Brain microvascular endothelial cell (primary cell): ENCODE measurements at places on chromosomes 5 and 9.

DNA sequence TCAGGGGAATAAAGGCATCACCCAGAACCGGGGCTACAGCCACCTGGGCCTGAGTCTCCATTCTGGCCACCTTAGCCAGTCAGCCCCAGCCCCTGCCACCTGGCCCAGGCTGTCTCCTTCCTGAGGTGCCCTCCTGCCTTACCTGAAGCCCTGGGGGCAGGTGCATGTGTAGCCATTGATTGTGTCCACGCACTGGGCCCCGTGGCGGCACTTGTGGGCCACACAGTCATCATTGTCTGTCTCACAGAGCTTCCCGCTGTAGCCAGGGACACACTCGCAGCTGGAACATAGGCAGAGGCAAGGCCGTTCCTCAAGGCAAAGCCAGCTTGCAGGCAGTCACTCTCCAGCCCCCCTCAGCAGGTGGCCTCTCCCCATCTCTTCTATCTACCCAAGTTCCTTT is 107.7 kb upstream of the PANK3 start:
- no peak for DNase-seq

DNA sequence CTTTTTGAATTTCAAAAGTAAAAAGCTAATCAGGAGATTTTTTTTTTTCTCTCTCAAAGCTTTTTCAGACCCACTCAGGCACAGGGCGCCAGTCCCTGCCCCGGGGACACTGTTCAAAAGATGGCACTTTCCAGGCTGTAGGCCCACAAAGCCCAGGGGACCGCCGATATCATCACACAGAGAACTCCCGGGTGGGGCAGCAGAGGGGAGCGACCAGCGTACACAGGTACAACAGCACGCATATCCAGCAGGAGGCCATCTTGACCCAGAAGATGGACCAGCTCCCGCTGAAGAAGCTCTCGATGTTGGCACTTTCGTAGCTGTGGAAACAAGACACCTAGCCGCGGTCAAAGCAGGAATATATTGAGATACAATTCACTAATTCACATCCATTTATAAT is 108.3 kb downstream of the THBS4 start:
- no peak for DNase-seq

DNA sequence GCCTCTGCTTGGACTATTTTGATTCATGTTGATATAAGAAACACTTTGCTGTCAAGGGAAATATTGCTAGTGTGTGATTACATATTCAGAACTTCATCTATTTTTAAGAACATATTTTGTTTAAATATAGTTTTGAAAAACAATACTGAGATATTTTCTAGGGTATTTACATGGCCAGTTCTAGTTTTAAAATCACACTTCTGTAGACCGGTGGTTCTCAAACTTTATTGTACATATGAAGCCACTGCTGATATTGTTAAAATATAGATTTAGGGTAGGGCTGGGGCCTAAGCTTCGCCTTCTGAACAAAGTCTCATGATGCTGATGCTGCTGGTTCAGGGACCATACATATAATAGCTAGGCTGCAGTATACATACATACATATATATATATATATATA is 1000.0 kb downstream of the PTPRD start:
- no peak for DNase-seq

DNA sequence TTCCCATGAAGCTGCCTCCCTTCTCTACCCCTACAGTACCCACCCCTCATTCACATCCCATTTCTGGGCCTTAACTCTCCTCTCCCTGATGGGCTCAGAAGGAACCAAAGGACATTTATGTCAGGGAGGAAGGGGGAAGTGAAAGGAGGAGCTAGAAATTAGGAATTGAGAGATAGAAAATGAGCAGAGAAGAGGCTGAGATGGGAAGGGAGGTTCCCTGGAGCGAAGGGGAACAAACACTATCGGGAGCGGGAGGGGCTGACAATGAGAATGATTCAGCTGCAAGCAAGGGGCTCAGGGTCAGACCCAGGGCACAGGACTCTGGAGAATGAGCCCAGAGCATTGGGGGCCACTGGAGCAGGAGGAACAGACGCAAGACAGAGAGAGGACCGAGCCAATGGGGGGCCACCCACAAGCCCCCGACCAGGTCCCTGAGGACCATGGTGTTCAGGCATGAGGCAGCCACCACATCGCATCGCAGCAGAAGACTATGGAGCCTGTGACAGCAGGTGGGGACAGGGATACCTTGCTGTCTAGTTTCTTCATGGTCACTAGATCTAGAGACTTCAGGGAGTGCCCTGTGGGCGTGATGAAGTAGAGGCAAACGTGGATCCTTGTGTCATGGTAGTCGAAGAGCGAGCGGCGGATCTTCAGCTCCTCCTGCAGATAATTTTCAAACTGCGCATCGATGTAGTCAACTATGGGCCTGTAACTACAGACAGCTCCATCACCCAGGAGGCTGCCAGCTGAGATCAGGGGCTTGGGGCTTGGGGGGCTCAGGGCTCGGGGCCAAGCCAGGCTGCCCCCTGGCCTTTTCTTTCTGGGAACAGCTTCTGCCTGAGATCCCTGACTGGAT is 13.6 kb downstream of the SEPTIN8 start:
- DNase-seq, result no peak

DNA sequence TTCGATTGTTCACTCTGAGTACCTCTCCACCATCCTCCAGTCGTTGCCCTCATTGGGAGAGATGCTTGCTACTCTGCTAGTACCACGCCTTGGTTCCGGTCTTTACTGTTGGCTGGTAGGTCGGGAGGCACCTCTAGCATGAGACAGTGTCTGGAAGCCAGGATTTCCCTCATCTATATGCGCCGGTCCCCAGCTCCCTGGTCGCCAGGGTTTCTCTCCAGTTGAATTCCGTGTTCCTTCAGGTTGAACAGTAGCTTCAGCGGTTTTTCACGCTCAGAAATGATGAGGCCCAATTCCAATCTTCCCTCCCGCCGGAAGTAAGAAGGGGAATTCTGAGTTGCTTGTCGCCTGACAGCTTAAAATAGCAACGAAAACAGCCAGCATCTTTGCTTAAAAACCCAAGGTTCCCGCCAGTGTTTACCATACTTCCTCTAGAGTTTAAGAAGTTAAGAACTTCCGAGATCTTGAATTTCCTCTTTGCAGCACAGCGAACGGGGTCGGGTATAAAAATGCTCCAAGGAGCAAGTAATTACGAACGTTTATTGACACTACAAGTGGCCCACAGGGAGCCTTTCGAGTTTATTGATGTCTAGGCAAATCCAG is 1.3 kb upstream of the ST8SIA4 start:
- DNase-seq, result no peak

- no peak for DNase-seq
Observed at GRCh38 chr5:176995122-176995490, 11.5 kb downstream of the UIMC1 start.

DNA sequence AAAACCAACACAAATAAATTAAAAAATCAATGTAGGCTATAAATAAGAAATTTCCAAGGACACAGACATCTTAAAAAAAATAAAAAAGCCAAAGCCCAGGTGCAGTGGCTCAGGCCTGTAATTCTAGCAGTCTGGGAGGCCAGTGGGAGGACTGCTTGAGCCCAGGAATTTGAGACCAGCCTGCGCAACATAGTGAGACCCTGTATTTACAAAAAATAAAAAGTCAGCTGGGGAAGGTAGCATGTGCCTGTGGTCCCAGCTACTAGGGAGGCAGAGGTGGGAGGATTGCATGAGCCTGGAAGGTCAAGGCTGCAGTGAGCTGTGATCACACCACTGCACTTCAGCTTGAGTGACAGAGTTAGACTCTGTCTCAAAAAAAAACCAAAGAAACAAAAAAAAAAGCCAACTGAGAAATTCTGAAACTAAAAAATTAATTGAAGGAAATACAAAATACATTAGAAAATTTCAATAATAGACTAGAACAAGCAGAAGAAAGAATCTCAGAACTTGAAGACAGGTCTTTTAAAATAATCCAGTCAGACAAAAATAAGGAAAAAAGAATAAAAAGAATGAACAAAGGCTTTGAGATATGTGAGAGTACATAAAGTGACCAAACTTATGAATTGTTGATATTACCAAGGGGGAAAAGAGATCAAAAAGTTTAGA is 149.5 kb upstream of the PANK3 start:
- DNase-seq, result no peak

DNA sequence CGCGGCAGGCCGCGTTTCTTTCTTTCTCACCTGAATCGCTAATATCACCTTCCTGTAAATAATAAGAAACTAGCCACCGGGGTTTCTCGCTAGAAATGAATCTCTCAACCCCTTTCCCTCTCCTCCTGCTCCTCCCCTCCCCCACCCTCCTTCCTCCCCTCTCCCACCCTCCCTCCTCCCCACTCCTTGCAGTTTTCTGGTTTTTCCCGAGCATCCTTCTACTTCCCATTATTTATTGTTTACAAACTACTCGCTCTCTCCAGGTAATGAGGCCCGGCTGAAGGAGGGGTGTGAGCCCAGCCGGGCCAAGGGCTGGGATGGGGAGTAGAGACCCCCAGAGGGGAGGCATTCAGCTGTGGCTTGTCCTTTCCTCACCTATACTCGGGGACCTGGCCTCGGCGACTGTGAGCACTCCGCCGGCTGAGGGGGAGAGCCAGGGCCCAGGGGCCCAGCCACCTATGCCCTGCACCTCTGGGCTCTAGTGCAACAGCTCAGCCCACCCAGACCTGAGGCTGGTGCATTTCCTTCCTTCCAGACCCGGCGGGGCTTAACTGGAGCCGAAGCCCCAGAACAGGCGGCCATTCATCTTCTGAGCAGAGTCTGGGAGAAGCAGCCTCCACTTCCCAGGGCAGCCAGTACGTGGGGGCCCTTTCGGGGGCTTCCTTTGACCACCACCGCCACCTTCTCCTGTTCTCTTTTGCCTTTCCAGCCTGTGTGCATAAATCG is 2.1 kb upstream of the IRX4 start:
- no peak for DNase-seq

DNA sequence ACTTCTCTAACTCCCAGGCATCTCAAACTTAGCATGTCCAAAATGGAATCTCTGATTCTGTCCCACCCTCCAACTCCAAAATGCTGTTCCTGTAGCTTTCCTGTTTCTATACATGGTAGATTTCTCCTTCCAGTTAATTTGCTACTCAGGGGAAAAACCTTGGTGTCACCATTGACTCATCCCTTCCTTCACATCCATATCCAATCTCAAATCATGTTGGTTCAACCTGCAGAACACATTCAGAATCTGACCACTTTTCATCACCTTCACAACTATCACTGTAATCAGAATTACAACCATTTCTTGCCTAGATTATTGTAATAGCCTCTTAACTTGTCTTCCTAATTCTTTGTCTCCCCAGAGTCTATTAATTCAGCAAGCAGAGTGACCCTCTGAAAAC is 10.8 kb downstream of the RIOK2 start:
- no peak for DNase-seq

- no peak for DNase-seq
Observed at GRCh38 chr9:23245067-23245466, 581.0 kb downstream of the ELAVL2 start.

DNA sequence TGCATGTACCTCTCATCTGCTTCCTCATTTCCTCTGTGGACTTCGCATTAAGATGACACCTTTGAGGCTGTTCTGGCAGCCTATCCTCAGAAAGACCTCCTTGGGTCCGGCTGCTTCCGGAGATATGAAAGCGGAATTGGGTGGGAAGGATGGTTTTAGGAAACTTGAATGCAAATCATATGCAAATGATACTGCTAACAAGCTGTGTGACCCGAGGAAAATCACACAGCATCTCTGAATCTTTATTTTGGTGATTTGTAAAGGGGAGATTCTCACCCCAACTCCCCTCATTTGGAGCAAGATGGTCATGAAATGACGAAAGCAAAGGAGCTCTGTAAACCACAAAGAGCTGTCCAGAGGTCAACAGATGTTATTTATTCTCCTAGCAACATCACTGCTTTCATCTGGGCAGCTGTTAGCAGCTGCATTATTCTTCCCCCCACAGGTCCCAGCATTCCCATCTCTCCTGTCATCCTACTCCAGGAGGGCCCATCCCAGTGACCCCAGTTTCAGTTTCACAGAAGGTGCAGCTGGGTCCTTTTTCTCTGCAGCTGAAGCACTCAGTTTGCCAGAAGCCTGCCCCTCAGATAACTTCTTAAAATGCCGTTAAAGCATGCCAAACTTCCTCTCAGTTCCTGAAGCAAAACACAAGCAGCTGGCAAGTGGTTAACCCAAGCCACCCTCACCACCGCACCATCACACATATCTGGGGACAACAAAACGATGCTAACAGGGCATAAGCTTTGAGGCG is 269.5 kb downstream of the SEC61B start:
- DNase-seq, result peak; percentile 12

DNA sequence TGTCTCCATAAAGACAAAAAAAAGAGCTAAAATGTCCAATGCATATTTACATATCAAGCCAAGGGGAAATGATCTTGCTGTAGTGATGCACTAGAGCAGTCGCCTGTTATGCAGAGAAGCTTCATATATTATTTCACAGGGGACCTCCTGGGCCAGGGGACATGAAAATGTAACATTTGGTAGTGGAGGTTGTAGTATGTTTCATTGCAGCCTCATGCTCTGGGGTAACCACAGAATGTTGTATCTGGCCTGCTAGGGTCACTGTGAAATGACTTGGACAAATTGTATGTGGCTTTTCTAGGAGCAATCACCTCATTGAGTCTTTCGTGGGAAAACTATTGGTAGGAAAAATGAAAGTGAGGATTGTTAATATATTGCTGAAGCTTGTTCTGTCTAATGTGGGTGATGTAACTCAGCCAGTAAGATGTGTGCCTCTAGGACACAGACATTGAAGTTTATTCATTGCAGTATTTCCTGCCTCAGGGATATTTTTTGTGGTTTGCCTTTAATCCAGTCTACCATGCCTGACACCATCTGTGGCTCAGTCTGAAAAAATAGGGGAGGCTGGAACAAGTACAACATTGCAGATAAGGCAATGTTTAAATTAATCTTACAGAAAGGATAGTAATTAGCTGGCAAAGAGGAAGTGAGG is 430.8 kb upstream of the TNC start:
- DNase-seq, result no peak

DNA sequence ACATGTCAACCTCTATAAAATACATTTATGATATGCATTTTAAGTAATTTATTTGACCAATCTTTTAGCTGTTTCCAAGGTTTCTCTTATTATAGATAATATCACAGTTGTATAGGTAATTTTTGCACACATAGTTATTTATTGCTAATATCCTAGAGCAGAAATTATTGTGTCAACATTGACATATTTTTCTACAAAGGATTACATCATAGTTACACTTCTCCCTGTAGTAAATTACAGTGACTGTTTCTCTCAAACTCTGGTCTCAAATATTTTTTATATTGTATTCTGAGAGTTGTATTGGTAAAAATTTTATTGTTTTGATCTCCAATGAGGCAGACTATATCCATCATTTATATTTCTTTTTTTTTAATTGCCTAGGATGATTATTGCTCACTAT is 714.4 kb upstream of the CDH6 start:
- no peak for DNase-seq

- DNase-seq, result no peak
Observed at GRCh38 chr9:108903420-108904103, 30.4 kb downstream of the ELP1 start.
